ENCODE measurements at places on chromosomes 1 and 21. TPM values are rescaled to one million over a fixed set of nuclear protein-coding genes. Genes with fewer than 3 reads are reported as not detected.

FAM3B gene
- 6.6 TPM for total RNA-seq

PLEKHN1 gene
- 6.3 TPM for total RNA-seq

MNDA gene
- 5.9 TPM for total RNA-seq

DPT gene
- 144 TPM for total RNA-seq

ZNF683 gene
- total RNA-seq = not detected
